Activated T-cell treated with anti-CD3 and anti-CD28 coated beads for 48 hours (primary cell): ENCODE measurements at places on chromosomes 7 and 10.

GRCh38 chr7:115054478-115055065, 132.7 kb downstream of the MDFIC start:
- no peak for DNase-seq

DNA sequence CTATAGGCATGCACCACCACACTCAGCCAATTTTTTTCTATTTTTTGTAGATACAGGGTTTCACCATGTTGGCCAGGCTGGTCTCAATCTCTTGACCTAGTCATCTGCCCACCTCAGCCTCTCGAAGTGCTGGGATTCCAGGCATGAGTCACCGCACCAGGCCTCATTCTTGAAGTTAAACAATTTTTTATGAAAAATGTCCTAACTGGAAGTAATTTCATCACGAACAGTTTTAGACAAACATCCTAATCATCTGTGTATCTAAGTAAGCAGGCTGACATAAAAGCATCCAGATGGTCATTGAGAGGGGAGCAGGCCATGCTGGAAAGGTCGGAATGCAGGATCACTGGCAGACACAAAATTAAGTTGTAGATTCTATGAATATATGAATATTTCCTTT, 269.1 kb downstream of the ZMYND11 start:
- DNase-seq, result no peak

DNA sequence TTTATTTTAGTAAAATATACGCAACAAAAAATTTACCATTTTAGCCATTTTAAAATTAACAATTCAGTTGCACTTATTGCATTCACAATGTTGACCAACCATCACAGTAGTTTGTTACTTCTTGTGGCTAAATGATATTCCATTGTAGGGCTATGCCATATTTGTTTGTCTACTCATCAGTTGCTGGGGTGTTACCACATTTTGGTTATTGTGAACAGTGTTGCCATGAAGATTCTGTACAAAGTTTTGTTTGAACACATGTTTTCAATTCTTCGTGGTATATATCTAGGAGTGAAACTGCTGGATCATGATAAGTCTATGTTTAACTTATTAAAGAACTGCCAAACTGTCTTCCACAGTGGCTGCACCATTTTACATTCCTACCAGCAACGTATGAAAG, 46.3 kb upstream of the ZNF365 start:
- no peak for DNase-seq

GRCh38 chr7:131636092-131636491, 79.7 kb upstream of the PODXL start:
- DNase-seq, result no peak

DNA sequence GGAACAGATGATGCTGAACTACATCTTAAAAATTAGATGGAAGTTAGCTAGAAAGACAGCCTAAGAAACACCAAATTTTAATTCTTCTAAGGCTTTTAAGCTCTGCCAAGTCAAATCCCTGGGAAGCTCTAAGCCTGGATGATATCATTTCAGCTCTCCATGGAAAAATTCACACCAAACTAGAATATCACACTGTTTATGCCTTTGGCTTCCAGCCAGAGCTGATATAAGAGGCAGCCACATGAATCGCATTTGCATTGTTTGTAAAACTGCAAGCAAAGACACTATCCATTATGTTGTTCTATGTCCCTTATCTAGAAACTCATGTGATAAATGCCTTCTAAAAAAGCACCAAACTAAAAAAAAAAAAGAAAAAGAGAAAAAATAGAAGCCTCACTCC, 430.4 kb downstream of the GRID1 start:
- no peak for DNase-seq

DNA sequence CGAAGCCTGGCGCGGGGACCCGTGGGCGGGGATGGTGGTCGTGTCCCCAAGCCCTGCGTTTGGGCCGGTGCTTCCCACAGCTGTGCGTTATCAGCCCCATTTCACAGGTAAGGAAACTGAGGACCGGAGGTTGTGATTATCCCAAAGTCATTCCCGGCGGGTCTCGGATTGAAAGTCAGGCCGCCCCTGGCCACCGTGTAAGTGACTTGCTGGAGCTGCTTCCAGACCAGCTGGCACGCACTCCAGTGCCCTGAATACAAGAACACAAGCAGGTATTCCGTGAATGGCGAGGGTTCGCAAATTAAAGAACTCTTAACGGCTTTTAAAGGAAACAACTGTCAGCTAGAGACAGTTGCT, 675 bp upstream of the ATE1 start:
- DNase-seq, result no peak

DNA sequence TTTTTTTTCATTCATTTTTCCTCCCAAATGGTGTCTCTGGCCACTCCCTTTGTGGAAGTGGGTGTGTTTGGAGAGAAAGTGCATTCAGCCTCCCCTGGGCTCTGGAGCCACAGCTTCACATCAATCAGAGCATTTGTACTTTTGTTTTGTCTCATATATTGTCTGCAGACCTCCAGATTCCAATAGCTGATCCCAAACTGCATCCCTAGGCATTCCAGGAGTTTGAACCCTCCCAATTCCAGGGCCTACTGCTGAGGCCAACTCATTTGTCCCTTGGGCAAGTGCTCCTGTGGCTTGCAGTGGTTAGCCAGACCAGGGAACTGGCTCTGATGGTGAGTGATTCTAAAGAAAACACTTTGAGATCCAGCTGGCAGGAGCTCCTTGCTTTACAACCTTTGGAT, 163.3 kb downstream of the IPMK start:
- no peak for DNase-seq

- DNase-seq, result no peak
Observed at GRCh38 chr10:3933733-3934132, 148.7 kb upstream of the KLF6 start.

- no peak for DNase-seq
Observed at GRCh38 chr10:114686013-114686412, 27.9 kb upstream of the ABLIM1 start.

- DNase-seq, result no peak
Observed at GRCh38 chr7:55493408-55493807, 78.9 kb downstream of the VOPP1 start.

DNA sequence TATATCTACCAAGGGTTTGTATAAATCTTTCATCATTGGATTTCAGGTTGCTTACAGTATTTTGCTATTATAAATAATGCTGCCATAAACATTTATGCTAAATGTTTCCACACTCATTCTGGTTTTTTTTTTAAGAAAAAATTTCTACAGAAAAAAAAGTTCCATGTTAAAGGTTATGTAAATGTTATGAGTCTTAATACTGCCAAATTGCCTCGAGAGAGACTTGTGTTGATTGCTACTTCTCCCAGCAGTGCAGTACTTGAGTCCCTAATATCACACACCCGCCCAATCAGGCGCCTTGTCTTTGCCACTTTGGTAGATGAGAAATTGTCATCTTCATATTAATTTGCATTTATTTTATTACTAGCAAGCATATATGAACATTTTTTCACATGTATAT, 96.7 kb upstream of the TMEM26 start:
- no peak for DNase-seq

- no peak for DNase-seq
Observed at GRCh38 chr7:42624471-42624870, 287.4 kb downstream of the C7orf25 start.

GRCh38 chr7:134140889-134141867, 14.0 kb downstream of the LRGUK start:
- peak; percentile 32 for DNase-seq

DNA sequence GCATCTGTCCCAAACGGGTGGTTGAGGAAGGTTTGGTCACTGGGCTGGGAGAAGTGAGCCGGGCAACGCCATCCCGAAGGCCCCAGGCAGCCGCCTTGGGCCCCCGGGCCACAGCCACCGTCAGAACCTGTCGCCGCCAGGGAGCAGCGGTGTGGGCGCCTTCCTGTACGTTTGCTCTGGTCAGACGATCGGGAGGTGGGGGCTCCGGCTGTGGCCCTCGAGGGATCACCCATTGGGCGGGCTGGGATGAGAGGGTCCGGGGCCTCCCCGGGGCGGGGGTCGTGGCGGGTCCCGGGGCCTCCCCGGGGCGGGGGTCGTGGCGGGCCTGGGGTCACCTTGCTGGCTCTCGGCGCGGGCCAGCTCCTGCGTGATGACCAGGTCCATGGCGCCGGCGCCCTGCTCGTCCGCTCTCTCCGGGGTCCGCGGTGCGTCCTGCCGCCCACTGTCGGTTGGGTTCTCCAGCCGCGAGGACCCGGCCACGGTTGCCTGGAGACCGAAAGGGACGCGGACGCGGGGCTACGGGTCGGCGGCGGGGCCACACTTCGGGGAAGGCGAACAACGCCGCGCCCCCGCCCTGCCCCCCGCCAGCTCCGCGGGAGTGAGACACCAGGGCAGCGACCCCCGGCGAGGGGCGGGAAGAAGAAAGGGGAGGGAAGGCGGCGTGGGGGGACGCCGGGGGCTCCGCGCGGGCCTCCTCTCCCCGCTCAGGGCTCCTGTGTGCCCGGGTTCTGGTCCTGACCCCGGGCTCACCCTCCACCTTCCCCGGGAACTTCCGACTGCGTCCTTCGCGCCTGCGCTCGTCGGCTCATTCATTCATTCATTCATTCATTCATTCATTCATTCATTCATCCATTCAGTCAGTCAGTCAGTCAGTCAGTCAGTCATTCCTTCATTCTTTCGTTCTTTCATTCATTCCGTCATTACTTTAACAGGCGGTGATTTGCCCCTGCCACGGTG, at the start of gene CFAP46:
CFAP46 (minus strand) TSS at position 470 of the 957 bp plus-strand sequence; CDS start at position 384, 86 bp downstream.
- no peak for DNase-seq

DNA sequence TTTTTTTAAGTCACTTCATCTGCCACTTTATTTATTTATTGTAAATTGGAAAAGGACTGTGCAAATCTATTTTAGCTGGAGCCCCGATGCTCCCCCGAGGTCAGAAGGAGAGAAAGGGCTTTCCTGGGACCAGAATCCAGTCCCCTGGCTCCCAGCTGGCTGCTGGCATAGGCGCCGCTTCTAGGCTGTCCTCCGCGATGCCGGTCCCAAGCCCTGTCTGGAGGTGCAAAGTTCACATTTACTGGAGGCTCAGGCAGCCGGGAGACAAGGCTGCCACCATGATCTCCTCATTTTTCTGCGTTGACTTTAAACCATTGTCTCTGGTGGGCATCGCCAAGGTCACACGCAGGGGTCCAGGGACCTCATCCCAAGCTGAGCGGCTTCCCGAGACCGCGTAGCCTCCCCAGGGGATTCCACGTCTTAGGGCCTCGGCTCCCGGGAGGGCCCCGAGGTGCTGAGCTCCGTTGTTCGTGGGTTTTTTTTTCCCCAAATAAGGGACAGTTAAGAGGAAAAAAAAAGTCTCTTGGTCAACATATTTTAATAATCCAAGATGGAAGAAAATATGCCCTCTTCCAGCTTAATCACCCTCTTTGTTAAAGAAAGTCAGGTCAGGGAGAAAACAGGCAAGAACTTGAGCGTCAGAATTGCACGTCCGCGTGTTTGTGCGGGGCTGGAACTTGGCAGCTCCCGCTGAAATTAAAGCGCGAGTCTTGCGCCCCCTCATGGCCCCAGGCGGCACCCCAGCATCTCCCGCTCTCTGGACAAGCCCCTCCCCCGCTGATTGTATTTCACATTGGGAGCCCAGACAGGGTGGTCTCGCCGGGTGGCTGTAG, 11.9 kb downstream of the RGR start:
- peak; percentile 56 for DNase-seq

GRCh38 chr7:4733936-4734528, 41.4 kb upstream of the AP5Z1 start:
- DNase-seq, result no peak

- no peak for DNase-seq
Observed at GRCh38 chr10:32650246-32650655, 204.3 kb downstream of the CCDC7 start.

DNA sequence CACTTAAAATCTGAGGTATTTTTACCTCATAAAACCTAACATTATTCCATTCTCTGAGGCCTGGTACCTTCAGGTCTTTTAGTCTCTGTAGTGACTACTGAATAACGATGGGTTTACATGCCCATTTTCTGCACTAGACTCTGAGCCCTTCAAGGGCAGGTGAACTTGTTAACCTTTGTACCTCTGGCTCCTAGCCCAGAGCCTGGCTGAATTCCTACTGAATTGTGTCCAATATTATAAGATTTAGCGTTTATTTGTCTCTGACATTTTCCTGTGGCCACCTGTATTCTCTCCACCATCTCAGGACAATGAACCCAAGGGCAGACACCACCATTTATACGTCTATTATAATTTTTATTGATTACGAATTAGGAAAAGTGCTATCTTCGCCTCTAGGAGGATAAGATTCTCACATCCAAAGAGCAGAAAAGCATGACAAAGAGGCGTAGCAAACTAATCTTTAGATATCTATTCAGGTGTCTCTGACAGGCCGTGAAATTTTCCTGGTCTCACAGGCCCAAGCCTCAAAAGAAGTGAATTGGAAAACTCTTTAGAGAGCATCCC, 27.9 kb upstream of the HNRNPH3 start:
- DNase-seq, result no peak

- no peak for DNase-seq
Observed at GRCh38 chr10:2623675-2624274, 443.6 kb upstream of the PFKP start.

GRCh38 chr10:48274636-48275035, at the start of gene FRMPD2:
TSS of gene FRMPD2 (minus strand) at chr10:48274696. CDS start at chr10:48274567, 129 bp downstream.
- DNase-seq, result no peak

DNA sequence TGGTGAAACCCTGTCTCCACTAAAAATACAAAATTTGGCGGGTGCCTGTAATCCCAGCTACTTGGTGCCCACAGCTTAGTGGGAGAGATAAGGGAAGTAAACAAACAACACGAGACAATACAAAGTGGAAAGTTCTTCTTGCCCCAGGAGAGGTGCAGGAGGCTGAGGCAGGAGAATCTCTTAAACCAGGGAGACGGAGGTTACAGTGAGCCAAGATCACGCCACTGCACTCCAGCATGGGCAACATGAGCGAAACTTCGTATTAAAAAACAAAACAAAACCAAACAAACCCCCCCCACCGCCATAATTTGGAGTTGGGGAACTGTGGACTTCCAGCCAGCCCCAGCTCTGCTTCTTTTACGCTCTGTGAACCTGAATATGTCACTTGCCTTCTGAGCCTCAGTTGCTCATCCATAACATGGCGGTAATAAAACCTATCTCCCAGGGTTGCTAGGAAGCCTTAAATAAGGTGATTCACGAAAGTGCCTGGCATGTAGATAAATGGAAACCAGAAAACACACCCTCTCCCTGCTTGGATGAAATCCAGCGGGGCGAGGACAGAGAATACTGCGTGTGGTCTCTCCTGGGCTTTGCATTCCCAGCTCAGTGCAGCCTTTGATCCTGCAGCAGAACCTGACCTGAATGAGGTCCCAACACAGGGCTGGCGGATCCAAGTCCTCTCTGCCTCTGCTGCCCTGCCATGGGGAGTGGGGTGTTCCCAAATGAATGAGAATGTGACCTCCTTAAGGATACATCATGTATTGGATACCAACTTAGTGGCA, 10.2 kb downstream of the MLXIPL start:
- no peak for DNase-seq
